ENCODE measurements at places on chromosomes 13 and 19.

DNA sequence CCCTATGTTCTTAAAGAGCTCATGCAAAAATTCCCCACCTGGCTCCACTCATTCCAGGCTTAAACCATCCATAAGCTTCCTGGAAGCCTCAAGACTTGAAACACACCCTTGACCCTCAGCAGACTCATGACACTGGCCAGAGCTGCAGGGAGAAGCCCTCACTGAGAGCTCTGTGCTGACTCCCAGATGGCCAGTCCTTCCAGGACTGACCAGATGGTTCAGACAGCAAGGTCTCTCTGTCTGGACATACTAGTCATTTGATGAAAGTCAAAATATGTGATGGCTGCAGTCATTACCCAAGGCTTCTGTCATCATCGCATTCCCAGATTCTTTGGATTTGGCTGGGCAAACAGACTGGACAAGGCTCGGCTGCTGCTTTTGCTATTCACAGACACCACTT lies 397.4 kb downstream of the FOXO1 start:
- no peak for DNase-seq

DNA sequence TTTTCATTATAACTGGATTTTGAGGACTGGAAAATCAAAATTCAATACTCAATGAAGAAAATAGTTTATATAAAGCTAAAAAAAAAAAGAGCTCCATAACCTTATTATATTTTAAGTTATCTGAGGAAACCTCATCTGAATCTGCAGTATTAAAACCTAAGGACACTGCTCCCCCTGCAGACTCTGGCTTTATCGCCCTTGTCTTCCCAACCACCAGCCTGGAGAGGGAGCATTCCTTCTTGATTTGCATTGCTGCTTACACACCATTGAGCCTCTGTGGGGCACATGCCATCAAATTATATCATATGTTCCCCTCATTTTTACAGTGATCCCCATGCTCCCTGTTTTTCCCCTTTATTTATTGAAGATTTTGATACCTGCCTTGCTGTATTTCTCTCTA lies 871.4 kb upstream of the GPC6 start:
- DNase-seq, result no peak

GRCh38 chr13:23799945-23800344 lies 89.3 kb downstream of the MIPEP start:
- DNase-seq, result no peak

- DNase-seq, result no peak
Observed at GRCh38 chr19:2254064-2254872, 1.9 kb downstream of the JSRP1 start.

GRCh38 chr13:24254146-24254841 lies 55.1 kb upstream of the C1QTNF9 start:
- peak; percentile 56 for DNase-seq

- DNase-seq, result no peak
Observed at GRCh38 chr13:99276706-99277105, 18.5 kb upstream of the GPR18 start.

GRCh38 chr13:27772651-27773425 lies 19.4 kb upstream of the GSX1 start:
- DNase-seq, result no peak

GRCh38 chr19:13689085-13689484 lies 75.2 kb upstream of the MRI1 start:
- DNase-seq, result peak; percentile 2

DNA sequence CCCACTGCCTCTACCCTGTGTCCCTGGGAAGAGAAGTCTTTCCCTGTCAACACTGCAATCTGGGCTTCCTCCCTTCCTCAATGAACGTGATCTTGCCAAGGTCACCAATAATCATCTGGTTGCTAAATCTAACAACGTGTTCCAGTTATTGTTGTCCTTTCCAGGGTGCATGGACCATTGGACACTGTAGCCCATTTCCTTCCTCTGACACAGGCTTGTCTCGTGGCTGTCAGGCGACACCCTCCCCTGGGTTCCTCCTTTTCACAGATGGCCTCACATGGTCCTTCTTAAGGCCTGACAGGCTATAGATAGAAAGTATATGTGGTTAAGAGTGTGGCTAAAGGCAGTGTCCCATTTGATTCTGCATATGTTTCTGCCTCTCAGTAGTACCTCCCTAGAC lies 67.7 kb upstream of the STARD13 start:
- DNase-seq, result no peak

DNA sequence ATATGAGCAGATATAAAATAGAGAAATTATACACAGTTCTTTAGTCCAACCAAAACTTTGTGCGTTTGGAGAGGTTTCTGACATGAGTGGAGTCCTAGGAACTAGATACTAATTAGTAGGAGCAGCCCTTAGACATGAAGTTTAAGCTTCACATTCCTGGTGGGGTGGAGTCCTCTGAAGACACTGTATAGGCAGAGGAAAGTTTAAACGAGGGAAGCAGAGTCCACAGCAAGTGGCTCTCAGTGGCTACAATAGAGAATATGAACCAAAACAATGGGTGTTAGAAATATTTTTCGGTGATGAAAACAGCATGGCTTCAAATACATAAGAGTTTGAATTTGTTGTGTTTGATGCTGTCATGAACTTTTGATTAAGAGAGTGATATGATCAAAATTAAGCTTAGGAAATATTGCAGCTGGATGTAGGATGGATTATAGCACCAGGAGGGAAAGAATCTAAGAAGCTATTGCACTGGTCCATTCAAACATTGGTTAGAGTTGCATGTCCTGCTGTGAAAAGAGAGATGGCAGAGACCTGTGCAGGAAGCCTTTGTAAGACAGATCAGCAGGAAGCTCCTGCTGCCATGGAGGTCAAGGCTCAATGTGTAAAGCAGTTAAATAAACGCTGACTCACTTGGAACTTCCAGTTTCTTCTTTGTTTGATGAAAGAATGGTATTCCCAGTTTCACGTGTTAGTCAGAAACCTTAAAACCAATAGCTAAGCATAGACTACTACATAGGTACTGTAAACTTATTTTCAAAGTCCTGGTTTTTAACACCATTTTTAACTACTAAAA lies 175.2 kb downstream of the TDRD3 start:
- no peak for DNase-seq

DNA sequence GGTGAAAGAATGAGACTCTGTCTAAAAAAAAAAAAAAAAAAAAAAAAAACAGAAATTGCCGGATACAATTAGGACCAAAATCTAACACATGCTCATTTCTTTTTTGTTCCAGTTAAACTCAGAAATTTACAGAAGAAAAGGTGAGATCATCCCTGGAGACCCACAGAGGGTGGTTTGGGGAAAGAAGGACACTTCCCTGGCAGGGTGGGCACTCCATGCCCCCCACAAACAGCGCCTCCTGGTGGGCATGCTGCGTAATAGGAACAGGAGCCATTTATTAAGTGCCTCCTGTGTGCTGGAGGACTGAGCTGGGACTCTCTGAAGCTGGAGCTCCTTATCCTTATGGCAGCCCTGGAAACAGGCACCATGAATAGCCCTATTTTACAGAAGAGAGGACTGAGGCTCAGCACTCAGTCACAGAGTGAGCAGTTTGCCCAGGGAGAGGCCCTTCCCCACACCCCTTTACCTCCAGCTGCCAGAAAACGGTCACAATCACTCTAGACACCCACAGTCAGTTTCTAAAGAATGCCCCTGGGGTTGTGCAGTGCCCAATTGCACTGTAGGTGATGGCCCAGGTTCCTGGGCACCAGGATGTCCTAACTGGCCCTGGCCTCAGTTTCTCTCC lies 10.1 kb downstream of the C19orf38 start:
- DNase-seq, result peak; percentile 37

DNA sequence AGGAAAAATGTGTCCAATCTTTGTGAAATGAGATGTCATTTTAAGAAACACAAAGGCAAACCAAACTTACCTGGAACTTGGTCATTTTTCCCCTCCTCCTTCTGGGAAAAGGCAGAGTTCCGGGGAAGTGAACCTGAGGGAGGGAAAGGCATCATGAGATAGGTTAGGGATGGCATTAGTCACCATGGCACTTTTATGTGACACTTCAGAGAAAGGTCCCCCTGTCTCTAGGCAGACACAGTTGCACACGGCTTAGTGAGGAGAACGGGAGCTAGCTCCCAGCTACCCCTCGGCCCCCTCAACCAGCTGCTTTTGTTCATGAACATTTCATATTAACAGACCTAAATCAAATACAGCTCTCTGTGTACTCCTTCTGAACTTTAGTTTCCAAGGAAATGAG lies 1.5 kb downstream of the ZNF235 start:
- no peak for DNase-seq

DNA sequence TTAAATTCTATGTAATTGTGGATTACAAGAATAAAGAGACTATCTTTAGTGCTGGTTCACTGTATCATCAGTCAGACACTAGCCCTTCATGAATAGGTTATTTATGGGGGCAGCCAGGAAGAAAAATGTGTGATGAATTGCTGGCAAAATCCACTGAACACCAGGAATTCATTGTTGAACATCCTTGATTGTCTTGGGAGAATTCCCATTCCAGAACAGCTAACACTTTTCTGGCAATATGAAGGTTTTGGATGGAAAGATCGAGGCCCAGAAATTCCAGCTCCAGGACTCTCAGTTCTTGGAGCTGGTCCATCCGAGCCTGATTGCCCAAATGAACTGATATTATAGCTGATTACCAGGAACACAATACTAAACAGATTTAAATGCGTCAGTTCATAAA lies 11.5 kb upstream of the SPART start:
- no peak for DNase-seq

DNA sequence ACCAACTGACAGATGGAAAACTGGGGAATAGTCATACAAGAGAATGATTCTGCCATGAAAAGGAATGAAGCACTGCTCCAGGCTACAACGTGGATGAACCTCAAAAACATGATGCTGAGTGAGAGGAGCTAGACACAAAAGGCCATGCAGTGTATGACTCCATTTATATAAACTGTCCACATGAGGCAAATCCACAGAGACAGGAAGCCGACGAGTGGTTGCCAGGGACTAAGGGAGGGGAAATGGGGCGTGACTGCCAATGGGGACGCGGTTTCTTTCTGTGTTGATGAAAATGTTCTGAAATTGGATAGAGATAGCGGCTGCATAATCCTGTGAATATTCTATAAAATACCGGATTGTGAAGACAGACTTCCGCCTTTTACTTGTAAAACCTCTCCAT lies 10.2 kb downstream of the SMIM7 start:
- DNase-seq, result no peak

GRCh38 chr19:46866407-46867136 lies 5.8 kb downstream of the ARHGAP35 start:
- no peak for DNase-seq

- DNase-seq, result no peak
Observed at GRCh38 chr13:30523211-30523610, 57.5 kb upstream of the HMGB1 start.

GRCh38 chr19:43639519-43640423 lies at the start of gene CADM4:
Gene CADM4, minus strand, starts transcription at chr19:43639850. Its CDS starts 60 bp downstream, at chr19:43639790.
- DNase-seq, result peak; percentile 43

DNA sequence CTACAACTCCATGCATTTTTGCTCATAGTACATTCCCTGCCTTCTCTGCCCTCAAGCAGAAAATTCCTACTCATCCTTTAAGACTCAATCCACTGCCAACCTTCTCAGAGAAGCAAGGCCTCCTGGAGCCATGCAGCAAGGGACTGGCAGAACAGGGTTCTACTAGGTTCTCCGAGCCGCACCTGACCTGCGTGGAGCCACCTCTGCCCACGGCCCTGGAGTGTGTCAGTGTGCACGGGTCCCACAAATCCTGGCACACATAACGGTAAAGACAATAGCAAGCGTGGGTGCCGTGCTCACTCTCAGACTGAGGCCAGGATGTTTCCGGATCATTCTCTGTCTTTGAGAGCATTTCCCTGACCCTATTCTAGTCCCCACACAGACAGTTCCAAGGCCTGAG lies 30.0 kb downstream of the SOX1 start:
- no peak for DNase-seq

GRCh38 chr19:5969476-5969875 lies 8.5 kb downstream of the RANBP3 start:
- DNase-seq, result no peak

DNA sequence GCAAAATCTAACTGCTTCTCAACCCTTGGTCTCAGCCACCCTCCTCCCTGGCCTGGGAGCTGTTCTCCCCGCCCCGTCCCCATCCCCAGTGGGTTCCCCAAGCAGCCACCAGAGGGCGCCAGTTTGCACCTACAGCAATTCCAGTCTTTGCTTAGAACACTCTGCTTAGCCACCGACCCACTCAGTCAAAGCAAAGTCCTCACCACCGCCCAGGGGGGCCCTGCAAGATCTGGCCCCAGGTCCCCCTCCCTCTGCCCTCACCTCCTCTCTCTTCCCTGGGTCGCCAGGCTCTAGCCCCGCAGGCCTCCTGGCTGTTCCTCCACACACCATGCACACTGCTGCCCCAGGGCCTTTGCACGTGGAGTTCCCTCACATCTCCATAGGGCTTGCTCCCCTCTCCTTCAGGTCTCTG lies 12.4 kb downstream of the TMEM143 start:
- peak; percentile 78 for DNase-seq

DNA sequence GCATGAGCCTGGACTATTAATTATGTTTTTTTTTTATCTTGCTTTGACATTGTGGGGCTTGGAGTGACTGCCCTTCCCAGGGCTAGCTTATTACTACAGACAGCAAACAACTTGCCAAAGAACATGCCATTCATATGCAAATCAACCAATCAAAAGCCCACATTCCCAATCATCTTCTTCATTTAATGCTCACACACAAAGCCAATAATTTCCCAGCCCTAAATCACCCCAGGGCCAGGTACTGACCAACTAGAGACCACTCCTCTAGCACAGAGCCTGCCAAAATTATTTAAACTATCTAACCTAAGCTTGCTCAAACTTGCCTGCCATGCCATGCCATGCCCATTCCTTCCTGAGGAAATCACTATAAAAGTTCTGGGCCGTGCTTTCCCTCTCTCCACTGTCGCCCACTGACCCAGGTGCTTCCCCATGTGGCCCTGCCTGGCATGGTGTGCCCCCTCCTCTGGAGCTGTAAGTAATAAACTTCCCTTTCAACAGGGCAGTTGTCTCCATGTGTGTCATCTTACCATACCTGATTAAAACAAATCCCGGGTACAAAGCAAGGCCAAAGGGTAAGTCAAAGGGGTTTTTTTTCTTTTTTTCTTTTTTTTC lies 15.7 kb downstream of the PBX4 start:
- no peak for DNase-seq

DNA sequence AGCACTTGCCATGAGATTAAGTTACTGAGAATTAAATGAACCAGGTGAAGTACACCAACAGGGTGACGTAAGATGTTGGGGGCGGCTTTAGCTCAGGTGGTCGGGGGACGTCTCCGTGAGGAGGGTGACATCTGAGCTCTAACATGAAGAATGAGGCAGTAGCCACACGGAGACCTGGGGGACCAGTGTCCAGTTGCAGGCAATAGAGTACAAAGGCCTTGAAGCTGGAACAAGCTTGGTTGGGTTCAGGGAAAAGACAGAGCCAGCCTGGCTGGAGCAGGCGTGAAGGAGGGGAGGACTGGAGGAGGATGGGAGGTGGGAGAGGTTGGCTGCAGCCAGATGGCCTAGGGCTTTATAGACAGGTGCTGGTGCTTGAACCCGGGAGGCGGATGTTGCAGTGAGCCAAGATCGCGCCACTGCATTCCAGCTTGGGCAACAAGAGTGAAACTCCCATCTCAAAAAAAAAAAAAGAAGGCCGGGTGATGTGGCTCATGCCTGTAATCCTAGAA lies 1.6 kb downstream of the SPINT2 start:
- no peak for DNase-seq
